ENCODE measurements at places on chromosomes 1 and 21. TPM values are rescaled to one million over a fixed set of nuclear protein-coding genes. Genes with fewer than 3 reads are reported as not detected.
A peak's percentile ranks its signal among the peaks of the same experiment; 100 is the strongest.

DNA sequence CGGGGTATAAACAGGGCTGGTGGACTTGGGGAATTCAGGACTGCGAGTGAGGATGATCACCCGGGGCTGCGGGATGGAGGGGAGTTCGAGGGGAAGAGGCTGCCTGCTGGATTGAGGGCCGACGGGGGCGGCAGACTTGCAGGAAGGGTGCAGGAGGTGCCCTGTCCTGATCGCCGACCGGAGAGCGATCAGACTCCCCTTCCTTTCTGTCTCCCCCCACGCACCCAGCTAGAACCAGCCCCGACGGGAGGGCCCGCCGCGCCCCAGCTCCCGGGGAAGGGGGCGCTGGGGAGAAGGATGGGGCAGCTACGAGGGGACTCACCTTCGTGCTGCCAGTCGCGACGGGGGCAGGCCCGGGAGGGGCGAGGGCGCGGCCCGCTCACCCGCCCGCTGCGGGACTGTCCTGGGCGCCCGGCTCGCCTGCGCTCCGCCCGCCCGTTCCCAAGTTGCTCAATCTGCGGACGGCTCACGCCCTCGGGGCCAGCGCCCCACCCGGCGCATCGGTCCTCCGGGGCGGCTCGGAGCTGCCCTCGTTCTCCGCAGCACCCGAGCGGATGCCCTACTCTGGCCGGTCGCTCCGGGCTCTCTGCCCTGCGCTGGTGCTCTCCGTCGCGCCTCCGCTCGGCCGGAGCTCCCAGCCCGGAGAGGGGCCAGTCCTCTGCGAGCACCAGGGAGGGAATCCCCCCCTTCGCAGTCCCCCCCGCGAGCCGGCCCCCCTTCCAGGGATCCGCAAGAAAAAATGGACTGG is at the start of gene RSPO1:
Gene RSPO1 (minus strand): TSS at position 649 of the 748 bp plus-strand sequence. CDS start 5,231 bp downstream, outside the sequence.
- H3K4me1 ChIP-seq = peaks cover 45% of the 10 kb centered on the region
- H3K27ac ChIP-seq = no peak within 1 kb of the TSS
- no peaks in the 10 kb centered on the region for H3K36me3 ChIP-seq
- peak; percentile 82 for DNase-seq
- peaks cover 100% of the 10 kb centered on the region for H3K27me3 ChIP-seq

- no peaks in the 10 kb centered on the region for H3K36me3 ChIP-seq
- no peak overlapping the region for H3K4me3 ChIP-seq
- DNase-seq = no peak
Measured at GRCh38 chr1:164363980-164364379, 195.0 kb upstream of the PBX1 start.

GRCh38 chr21:35239811-35240219 is 190.7 kb upstream of the RUNX1 start:
- H3K27me3 ChIP-seq = no peaks in the 10 kb centered on the region
- no peaks in the 10 kb centered on the region for H3K36me3 ChIP-seq
- H3K4me3 ChIP-seq = no peak overlapping the region
- peak; percentile 41 for DNase-seq

DNA sequence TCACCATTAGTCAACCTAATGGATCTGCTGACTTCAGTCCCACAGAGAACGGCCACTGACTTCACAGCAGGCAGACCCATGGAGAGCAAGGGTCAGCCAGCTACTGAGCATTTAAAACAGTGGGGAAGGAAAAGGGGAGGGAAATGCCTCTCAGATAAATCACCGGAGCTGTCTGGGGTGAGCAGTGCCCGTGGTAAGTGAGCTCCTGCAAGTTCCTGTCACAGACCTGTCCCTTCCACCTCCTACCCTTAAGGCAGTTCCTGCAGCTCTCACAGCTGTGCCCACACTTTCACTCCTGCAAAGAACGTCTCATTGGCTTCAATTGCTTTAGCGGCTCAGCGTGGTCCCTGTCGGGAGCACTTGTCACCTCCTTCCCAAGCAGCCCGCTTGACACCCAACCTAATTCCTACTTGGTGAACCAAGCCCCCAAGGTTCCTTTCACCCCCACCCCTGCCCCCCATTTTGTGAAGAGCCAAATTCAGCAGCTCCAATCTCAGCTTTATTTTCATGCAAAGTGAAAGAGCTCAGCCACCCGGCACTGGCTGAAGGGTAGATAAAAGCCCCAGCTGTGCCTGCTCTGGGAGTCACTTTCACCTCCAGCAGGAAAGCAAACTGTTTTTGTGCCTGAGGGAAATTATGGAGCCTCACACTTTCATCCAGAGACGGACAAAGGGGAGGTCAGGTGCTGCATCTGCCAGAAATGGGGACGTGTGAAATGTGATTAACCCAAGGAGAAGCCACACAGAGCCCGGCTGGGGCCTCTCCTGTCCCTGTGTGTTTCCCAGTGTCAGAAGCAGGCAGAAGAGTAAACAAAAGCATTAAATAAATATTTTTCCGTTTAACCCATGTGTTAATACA is 306.2 kb downstream of the TTLL7 start:
- peak overlapping the region; percentile 23 for H3K4me3 ChIP-seq
- H3K4me1 ChIP-seq = peaks cover 42% of the 10 kb centered on the region
- H3K27ac ChIP-seq = peak overlapping the region; percentile 94

DNA sequence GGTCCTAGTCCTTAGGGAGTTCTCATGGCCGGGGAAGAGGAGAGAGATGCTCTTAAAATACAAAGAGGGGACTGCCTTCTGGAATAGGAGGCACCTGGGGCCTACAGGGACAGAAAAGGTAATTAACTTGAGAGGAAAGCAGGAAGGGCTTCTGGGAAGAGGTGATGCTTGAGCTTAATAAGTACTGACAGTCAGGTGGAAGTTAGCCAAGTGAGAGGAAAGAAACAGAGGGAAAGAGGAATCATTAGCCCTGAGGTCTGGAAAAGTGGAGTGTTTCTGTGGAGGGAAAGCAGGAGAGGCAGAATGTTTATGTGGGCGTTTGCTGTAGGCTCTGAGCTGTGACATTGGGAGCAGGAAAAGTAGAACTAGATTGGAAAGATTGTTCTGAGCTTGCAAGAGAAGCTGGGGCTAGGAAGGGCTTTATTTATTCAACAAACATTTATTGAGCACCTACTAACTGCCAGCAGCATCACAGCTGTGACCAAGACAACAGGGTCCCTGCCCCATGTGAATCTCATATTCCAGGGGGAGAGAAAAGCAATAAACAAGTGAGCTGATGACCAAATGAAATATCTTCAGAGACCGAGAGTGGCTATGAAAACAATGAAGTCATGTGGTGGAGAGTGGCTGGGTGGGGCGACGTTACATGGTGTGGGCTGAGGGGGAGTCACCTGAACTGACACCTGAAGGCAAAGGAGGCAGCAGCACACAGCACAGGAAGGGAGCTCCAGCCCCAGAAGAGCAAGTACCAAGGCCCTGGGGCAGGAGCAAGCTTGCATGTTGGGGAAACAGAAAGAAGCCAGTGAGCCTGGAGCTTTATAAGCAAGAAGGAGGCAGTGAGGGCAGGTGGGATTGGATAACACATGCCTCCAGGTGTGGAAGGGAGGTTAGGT is 4.4 kb upstream of the FNDC5 start:
- peaks cover 50% of the 10 kb centered on the region for H3K4me1 ChIP-seq
- no peak overlapping the region for H3K4me3 ChIP-seq
- H3K36me3 ChIP-seq = no peaks in the 10 kb centered on the region

- peaks cover 11% of the 10 kb centered on the region for H3K4me1 ChIP-seq
- peaks cover 19% of the 10 kb centered on the region for H3K27me3 ChIP-seq
- no peak overlapping the region for H3K4me3 ChIP-seq
- no peaks in the 10 kb centered on the region for H3K36me3 ChIP-seq
- H3K27ac ChIP-seq = no peak overlapping the region
Measured at GRCh38 chr1:41668054-41668660, 183.7 kb upstream of the EDN2 start.

GRCh38 chr1:60916199-60916598 is 166.2 kb upstream of the NFIA start:
- H3K27me3 ChIP-seq = peaks cover 45% of the 10 kb centered on the region
- no peak overlapping the region for H3K27ac ChIP-seq
- DNase-seq = no peak
- peaks cover 47% of the 10 kb centered on the region for H3K4me1 ChIP-seq
- H3K4me3 ChIP-seq = no peak overlapping the region

GRCh38 chr1:30851286-30851685 is 57.3 kb downstream of the SDC3 start:
- peaks cover 8% of the 10 kb centered on the region for H3K27me3 ChIP-seq
- DNase-seq = no peak
- no peaks in the 10 kb centered on the region for H3K36me3 ChIP-seq
- no peak overlapping the region for H3K4me3 ChIP-seq
- H3K4me1 ChIP-seq = peaks cover 20% of the 10 kb centered on the region

DNA sequence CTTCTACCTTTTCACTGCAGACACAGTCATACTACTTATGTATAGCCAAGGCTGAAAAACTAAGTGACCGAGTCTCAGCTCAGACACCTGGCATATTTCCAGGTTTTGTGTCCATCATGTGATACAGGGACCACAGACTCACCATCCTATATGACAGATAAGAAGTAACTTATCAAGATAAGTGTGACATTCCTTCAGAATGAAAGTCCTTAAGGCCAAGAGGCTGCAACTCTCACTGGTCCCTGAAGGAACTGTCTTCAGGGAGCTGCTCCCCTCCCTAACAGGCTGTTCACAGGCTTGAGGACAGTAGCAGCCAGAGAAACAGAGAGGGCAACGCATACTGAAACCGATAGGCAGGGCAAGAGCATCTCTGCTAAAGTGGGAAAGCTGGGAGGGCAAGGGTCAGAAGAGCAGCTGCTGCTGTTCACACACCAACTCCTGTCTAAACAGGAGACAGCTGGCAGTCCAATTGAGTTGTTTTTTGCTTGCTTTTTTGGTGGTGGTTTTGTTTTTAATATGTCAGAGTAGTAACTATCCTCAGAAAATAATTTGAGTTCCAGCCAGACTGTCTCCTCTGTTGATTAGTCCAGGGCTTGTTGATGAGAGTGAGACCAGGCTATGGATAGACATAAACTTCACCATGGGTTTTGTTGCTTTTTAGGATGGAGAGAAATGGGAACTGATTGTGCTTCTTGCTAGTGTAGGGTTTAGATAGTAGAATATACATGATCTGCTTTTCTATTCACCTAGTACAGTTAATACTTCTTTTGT is 67.7 kb downstream of the MACF1 start:
- H3K4me1 ChIP-seq = peaks cover 48% of the 10 kb centered on the region
- H3K36me3 ChIP-seq = no peaks in the 10 kb centered on the region
- no peak overlapping the region for H3K4me3 ChIP-seq
- DNase-seq = no peak
- peak overlapping the region; percentile 58 for H3K27ac ChIP-seq

- H3K36me3 ChIP-seq = no peaks in the 10 kb centered on the region
- H3K4me3 ChIP-seq = no peak overlapping the region
- H3K27me3 ChIP-seq = no peaks in the 10 kb centered on the region
- no peak for DNase-seq
- H3K27ac ChIP-seq = no peak overlapping the region
Measured at GRCh38 chr1:85992791-85993190, 163.8 kb downstream of the COL24A1 start.

DNA sequence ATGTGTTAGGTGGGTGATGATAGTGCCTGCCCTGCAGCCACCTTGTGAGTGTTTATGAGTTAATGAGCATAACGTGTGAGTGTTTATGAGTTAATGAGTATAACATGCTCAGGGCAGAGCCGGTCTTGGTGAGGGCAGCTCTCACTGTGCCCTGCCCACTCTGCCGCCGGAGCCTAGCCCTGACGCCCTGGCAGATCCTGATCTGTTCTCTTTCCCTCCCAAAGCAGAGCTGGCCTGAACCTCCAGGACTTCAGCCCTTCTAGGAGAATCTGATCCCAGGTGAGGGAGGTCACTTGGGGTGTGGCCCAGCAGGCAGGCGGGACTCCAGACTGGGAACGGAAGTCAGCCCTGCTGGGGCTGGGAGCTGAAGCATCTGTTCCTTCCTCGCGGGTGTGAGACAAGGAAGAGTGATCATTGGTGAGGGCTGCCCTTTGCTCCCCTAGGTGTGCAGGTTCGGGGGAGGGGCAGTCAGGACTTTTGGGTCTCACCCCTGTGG is 5.7 kb downstream of the FBLIM1 start:
- H3K4me3 ChIP-seq = no peak overlapping the region
- peaks cover 11% of the 10 kb centered on the region for H3K27me3 ChIP-seq

DNA sequence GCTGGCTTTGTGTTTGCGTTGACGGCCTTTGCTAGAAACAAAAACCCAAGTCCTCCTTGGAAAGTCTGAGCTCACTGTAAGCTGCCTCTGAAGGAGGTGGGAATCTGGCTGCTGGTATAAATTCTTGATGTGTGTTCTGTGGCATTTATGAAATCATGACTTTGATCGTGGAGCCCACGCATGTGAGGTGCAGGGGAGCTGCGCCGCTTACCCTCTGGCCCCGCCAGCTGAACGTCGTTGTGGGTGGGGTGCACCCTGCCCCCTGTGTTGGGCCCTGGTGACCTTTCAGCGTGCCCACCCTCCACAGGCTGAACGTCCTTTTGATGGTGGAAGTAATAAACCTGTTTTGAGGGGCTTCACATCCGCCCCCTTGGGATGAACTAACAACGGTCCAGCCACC is 21.2 kb upstream of the DIP2A start:
- H3K27me3 ChIP-seq = no peaks in the 10 kb centered on the region
- H3K4me1 ChIP-seq = no peaks in the 10 kb centered on the region
- no peak overlapping the region for H3K4me3 ChIP-seq
- H3K27ac ChIP-seq = no peak overlapping the region
- H3K36me3 ChIP-seq = no peaks in the 10 kb centered on the region

DNA sequence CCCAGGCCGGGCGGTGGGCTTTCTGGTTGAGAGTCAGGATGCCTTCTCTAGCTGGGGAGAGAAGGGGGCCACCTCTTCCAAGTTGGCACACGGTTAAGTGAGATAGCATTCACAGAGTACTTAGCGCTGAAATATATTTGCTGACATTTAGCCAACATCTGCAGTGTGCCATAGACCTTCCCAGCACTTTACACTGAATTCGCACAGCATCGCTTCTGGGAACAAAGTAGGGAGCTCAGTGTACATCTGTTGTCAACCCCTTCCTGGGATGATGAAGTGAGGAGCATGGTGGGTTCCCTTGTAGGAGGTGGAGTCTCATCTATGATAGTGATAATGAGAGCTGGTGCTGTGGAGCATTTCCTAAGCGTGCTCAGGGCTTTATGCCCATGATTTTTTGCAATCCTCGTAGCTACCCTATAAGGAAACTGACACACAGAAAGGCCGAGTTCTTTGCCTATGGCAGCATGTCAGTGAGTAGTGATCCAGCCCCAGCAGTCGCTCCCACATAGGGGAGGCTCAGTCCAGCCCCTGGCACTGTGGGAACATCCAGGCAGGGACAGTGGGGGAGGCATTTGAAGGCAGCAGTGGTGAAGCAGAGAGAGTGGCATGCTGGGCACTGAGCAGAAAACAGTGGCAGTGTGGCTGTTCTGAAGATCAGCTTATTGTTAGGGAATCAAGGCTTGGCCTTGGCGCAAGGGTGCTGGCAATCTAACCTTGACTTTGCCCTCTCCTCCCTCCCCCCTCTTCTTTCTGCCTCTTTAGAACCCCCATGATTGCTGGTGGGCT is 176.2 kb downstream of the PGBD5 start:
- peaks cover 38% of the 10 kb centered on the region for H3K4me1 ChIP-seq
- no peaks in the 10 kb centered on the region for H3K27me3 ChIP-seq
- H3K36me3 ChIP-seq = no peaks in the 10 kb centered on the region
- DNase-seq = no peak

GRCh38 chr1:111789142-111789541 is 33.4 kb downstream of the DDX20 start:
- H3K36me3 ChIP-seq = no peaks in the 10 kb centered on the region
- DNase-seq = no peak
- no peak overlapping the region for H3K4me3 ChIP-seq
- H3K4me1 ChIP-seq = no peaks in the 10 kb centered on the region

- no peak for DNase-seq
- H3K4me1 ChIP-seq = no peaks in the 10 kb centered on the region
- no peaks in the 10 kb centered on the region for H3K27me3 ChIP-seq
- H3K36me3 ChIP-seq = no peaks in the 10 kb centered on the region
Measured at GRCh38 chr1:69777971-69778370, 210.2 kb downstream of the LRRC7 start.

The GLIS1 gene
- total RNA-seq = not detected
